ENCODE measurements at places on chromosomes 11 and 22.
A peak's percentile ranks its signal among the peaks of the same experiment; 100 is the strongest.

DNA sequence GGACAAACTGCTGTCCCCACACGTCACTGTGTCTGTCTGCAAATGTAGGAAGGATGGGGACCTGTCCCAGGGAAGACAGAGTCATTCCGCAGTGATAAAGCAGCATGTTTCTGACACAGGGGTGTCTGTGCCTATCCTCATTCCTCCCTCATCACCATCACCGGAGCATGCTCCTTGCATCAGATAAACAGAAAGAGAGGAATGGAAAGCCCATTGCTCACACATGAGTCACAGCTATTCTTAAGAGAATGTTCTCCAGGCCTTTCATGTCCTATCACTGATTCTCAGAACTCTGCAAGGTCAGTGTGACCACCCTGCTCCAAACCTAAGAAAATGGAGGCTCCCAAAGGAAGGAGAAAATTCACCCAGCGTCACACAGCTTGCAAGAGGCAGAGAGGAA is 38.9 kb downstream of the ZNF195 start:
- DNase-seq, result peak; percentile 89

GRCh38 chr22:37353839-37354238 is 71.5 kb downstream of the CYTH4 start:
- DNase-seq, result no peak

- peak; percentile 39 for DNase-seq
These were observed 108.3 kb downstream of the CHST1 start for GRCh38 chr11:45556851-45557707.

- DNase-seq, result no peak
These were observed 1357.3 kb upstream of the TENM4 start for GRCh38 chr11:80798174-80798573.

DNA sequence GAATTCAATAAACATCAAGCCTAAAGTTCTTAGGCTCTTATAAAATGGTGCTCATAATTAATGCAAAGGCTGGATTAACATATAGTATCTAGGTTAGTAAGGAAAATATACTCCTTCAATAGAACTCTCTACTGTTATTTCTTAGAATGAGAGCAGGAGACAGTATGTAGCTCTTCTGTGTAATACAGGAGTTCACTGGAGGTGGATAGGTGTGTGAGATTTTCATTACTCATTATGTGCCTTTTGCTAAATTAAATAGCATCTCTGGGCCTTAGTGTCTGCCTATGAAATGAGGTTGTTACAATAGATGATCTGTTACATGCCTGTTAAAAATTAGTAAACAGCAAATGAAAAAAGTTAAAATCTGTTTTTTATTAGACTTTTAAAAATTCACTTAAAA is 20.6 kb downstream of the EED start:
- no peak for DNase-seq

- peak; percentile 68 for DNase-seq
These were observed 690 bp downstream of the CSNK1E start for GRCh38 chr22:38316364-38317121.

DNA sequence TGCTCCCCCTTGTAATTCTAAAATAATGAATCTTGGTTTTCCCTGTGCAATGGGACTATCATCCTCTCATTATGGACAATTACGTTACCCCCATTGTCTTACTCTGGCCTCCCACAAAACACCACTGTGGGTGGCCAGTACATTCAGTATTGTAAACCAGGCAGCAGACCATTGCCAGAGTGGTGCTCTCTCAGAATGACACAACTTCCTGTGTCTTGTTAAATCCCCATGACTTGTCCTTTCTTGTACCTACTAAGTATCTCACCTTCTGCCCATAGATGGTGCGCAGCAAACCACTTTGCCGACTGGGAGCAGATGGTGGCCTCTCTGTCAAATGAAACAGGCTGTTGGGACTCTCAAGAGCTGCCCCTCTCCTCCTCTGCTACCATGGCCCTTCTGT is 287.1 kb upstream of the RAG2 start:
- no peak for DNase-seq

DNA sequence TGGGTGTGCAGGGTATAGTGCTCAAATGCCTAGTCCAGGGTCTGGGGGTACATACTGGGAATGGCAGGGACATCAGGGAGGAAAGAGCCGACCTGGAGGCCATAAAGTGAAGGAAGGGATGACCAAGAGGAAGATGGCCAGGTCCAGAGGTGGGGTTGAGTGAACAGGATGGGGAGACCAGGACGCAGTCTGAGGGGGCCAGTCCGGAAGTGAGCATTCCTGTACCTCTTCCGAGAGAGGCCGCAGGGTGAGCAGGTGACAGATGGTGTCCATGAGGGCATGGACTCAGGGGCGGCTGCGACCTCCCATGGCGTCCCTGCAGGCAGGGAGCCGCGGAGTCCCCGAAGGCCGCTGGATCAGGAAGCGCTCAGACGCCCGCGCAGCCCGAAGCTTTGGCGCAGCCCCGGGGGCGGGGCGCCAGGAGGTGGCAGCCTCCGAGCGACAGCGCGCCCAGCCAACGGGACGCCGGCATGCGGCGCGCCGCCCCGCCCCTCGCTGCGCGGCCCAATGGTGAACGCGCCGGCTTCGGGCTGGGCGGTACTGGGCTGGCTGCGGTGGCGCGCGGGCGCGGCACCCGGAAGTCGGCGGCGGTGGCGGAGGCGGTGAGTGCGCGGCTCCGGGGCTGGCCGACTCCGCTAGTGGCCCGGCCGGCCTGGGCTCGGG is at the start of gene TANGO2:
Gene TANGO2 (plus strand): TSS at position 578 of the 663 bp plus-strand sequence. CDS start 15,689 bp downstream, outside the sequence.
- DNase-seq, result peak; percentile 92

GRCh38 chr11:65615950-65616574 is 486 bp downstream of the PCNX3 start:
- peak; percentile 39 for DNase-seq

GRCh38 chr11:45482331-45482730 is 183.1 kb downstream of the CHST1 start:
- DNase-seq, result no peak

GRCh38 chr11:65072631-65072966 is 11.2 kb downstream of the CDCA5 start:
- DNase-seq, result no peak

GRCh38 chr22:44271732-44272400 is 40.9 kb downstream of the SHISAL1 start:
- no peak for DNase-seq

- no peak for DNase-seq
These were observed 14.1 kb upstream of the CRKL start for GRCh38 chr22:20903093-20903492.
